Muscle of arm (tissue), 14 donors: ENCODE measurements at places on chromosomes 5 and 9.

GRCh38 chr5:59296317-59297264 is 596.9 kb downstream of the PDE4D start:
- no peak for DNase-seq

- no peak for DNase-seq
These were observed 6.4 kb upstream of the ABLIM3 start for GRCh38 chr5:149134778-149135500.

DNA sequence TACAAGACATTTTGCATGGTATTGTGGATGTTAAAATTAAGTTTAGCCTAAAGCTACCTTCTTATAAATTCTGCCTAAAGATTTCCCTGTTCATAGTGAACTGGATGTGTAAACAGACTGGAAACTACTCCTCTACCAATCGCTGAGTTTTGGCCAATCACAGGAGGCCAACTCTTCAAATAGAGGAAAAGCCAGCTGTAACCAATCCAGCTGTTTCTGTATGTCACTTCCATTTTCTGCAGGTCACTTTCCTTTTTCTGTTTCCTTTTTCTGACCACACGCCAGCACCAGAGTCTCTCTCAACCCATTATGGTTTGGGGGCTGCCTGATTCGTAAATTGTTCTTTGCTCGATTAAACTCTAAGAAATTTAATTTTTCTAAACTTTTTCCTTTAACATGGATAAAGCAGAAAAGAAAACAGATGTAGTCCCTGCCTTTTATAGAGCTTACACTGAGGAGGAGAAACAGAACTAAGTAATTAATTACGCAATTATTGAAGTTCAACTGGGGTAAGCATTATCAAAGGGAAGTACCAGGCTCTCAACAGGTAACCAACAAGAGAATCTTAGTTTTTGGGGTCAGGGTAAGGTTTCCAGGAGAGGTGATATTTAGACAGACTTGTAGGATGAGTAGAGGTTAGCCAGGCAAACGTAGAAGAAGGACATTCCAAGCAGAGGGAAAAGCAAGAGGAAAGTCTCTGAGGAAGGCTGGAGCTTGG is 27.7 kb downstream of the RANBP3L start:
- peak; percentile 4 for DNase-seq

DNA sequence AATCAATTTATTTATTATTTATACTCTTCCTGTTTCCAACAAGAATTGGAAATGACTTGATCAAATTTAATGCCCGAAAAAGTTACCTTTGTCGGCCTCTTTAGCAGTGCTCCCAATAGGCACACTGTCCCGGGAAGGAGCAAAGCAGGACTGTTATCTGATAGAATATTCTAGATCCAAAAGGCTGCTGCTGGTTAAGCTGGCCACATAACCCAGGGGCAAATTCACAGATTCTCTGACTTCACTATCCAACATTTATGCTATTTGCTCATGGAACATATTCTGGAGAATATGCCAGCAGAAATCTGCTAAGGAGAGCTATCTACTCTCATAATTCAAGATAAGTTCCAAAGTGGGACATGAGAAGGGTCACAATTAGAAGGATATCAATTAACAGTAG is 100.2 kb upstream of the DMAC1 start:
- no peak for DNase-seq

GRCh38 chr5:168020542-168021294 is 270.7 kb upstream of the WWC1 start:
- DNase-seq = no peak

DNA sequence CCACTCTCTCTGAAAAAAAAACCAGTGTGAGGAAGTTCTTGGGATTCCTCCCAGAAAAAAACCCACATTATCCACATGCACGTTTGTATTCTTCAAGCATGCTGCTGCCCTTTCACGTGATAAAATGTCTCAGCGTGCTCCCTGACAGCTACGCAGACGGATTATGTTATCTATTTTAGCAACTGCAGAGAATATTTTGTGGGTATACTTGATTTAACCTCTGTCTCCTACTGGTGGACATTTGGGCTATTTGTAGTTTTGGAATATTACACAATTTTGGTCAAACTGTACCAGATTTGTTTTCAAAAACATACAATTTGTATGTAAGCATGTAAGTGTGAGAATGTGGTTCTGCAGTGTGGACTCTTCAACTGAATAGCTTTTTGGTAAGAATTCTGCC is 10.7 kb downstream of the PRRC2B start:
- DNase-seq = no peak

GRCh38 chr5:36802187-36802586 is 74.4 kb upstream of the NIPBL start:
- DNase-seq = no peak

DNA sequence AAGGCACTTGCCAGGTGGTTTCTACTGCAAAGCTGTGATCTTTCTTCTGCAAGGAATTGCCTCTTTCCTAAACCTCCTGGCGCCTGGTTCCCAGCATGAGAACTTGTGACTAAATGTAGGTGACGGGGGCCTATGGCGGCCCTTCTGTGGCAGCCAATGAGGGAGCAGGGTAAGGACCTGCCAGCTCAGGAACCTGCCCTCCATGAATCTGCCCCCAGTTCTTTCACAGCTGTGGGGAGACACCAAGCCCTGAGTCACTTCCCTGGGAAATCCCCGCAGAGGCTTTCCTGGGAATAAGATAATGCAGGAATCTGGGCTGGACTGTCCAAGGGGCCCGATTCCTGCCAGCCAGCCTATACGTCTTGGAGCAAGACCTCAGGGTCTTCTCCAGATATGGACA is 56.7 kb upstream of the CTNNA1 start:
- DNase-seq = no peak

GRCh38 chr9:83629433-83630104 is 6.6 kb downstream of the IDNK start:
- DNase-seq = no peak

DNA sequence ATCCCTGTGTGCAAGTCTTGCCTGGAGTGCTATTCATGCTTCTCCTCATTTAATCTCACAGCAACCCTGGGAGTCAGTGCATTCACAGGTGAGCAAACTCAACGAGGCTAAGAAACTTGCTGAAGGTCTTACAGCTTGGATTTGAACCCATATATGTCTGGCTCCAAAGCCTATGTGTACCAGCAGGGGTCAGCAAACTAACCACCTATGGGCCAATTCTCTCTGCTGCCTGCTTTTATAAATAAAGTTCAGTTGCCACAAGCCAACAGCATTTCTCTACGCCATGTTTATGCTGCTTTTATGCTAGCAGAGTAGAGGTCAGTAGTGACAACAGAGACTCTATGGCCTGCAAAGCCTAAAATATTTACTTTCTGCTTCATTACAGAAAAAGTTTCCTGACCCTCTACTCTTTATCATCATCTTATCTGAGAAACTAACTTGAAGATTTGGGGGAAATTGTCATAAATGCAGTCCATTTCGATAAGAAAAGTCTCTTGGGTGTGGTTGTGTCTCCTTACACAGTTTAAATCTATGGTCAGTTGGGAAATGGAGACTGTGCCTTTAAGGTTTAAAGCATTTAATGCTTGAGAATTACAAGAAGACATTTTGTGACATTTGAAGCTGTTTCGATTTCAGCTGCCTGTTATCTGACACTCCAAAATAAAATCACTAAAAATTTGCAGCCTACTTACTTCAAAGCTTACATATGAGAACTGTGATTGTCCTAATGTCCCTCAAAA is 137.7 kb downstream of the PRELID2 start:
- DNase-seq = no peak

- DNase-seq = no peak
These were observed 285.2 kb upstream of the ITGA1 start for GRCh38 chr5:52502460-52502999.

DNA sequence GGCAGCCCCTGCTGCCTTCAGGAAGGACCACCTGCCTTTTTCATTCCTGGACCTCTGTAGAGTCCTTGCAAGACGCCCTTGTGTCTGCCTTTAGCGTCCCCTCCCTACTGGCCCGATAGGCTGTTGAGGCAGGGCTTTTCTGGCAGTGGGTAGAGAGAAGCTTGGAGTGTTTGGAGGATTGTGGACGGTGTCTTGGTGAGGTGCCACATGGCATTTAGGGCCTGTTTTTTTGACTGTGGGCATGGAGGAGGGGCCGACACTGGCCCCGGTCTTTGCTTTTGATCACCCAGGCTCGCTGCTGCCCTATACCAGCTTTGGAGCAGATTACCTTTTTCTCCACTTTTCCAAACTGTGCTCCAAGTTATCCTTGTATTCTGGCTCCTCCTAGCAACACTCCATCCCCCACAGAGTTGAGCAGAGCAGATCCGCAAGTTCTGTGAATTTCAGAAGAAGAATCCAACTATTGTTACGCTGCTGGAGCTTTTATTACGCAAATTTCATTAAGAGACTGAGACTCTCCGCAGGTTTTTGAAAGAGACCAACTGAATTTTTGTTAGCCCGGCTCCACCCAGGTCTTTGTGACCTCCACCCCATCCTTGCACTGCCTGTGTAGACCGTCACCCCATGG is 34.8 kb upstream of the PRDM12 start:
- no peak for DNase-seq

GRCh38 chr5:134539732-134540131 is 14.3 kb downstream of the JADE2 start:
- DNase-seq = no peak

DNA sequence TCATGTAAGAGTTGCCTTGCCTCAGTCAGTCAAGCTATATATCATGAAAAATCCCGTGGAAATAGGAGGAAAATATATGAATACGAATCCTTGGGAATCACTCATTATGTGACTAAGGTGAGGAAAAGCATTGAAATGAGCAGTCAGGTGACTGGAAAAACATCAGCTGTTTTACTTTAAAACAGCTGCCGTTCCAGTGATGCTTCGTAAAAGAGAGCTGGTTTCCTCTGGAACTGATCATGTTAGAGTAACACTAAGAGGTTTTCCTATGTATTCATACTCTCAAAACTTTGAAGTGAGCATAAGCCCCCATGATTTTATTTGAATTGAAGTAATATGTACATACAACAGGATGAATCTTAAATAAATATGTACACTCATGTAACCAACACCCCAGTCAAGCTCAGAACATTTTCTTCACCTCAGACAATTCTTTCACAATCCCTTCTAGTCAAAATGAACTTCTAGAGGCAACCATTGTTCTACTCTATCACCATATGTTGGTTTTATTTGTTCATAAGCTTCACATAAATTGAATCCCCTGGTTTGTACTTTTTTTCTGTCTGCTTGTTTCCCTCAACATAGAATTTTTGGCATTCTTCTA is 107.7 kb downstream of the SLC25A46 start:
- DNase-seq = no peak

GRCh38 chr5:55597014-55597981 is 62.5 kb upstream of the PLPP1 start:
- peak; percentile 98 for DNase-seq
